Spinal cord (tissue), 10 donors: ENCODE measurements at places on chromosomes 12 and 14. TPM values are rescaled to one million over a fixed set of nuclear protein-coding genes. Genes with fewer than 3 reads are reported as not detected.

Gene CAPS2
- total RNA-seq, result 22.9 TPM

DNA sequence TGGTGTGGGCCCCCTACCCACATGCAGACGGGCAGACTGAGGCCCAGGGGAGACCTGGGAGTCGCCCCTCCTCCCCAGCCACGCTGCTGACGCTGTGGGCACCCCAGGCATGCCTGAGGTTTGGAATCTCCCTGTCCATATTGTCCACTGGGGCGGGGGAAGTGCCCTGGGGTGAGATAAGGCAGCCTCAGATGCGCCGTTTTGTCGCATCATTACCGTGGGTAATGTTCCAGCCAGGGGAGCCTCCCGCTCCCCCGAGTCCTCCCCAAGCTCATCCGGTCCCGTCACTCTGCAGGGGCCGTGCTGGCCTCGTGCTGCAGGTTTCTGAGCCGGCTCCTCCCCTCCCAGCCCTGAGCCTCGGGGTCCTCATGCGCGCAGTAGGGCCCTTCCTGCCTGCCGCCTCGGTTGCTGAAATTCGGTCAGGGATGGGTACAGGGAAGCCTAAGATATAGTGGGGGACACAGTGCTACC lies 11.4 kb downstream of the INF2 start:
- no peak overlapping the region for H3K27ac ChIP-seq
- peaks cover 76% of the 10 kb centered on the region for H3K4me1 ChIP-seq
- H3K27me3 ChIP-seq, result no peaks in the 10 kb centered on the region
- peaks cover 84% of the 10 kb centered on the region for H3K36me3 ChIP-seq

Gene TMEM119
- total RNA-seq, result 14.9 TPM

GRCh38 chr14:87065366-87065765 lies 927.6 kb downstream of the GALC start:
- H3K27me3 ChIP-seq, result no peaks in the 10 kb centered on the region
- H3K36me3 ChIP-seq, result no peaks in the 10 kb centered on the region
- H3K4me3 ChIP-seq, result no peak overlapping the region
- H3K27ac ChIP-seq, result no peak overlapping the region

Gene SLC2A14
- 0.22 TPM for total RNA-seq

Gene TPH2
- 1.8 TPM for total RNA-seq

- H3K4me3 ChIP-seq, result no peak overlapping the region
- no peaks in the 10 kb centered on the region for H3K4me1 ChIP-seq
- no peak overlapping the region for H3K27ac ChIP-seq
- no peak for DNase-seq
- H3K27me3 ChIP-seq, result no peaks in the 10 kb centered on the region
Measured at GRCh38 chr14:80395031-80395430, 183.7 kb upstream of the DIO2 start.
